ENCODE measurements at places on chromosomes 3 and 15.

DNA sequence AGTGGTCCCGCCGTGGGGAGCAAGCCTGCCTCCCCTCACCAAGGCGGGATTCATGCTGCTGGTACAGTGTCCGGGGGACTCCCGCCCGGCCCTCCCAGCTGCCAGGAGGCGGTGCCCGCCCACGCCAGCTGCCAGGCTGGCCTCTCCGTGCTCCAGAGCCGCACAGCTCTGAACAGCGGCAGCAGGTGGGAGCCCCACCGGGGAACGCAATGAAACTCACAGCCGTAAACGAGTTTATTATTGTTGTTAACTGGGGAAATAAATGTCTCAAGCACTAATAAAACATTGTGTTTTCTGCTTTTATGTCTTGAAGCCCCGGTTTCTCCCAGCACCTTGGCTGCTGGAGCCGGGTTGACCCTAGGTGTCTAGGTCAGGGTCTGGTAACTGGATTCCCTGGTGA, 317.7 kb upstream of the TLE3 start:
- no peak overlapping the region for H3K4me3 ChIP-seq
- H3K36me3 ChIP-seq = no peaks in the 10 kb centered on the region
- peaks cover 11% of the 10 kb centered on the region for H3K4me1 ChIP-seq
- H3K27ac ChIP-seq = no peak overlapping the region

DNA sequence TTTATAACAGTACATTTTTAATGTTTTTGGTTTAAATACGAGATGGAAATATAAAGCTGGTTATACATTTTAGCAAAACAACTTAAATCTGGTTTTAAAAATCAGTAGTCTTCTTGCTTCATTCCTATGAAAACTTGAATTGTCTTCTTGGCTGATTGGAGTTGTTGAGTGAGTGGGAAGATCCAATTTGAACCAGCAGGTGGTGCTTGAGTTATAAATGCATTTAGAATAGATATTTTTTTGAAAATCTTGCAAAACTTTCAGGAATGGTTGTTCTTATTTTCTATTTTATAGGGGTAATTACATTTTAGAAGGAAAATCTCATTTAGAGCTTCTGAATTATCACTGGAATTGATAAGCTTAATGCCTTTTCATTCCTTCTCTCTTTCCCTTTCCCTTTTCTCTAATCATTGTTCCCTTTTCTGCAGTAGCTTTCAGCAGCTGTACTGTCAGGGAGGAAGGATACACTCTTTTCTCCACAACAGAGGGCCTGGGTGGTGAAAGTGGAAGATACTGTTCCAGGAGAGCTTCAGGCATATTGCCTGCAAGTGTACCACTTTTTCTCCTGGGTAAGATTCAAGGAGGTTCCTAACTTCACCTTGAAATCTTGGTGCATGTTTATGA, 335.6 kb downstream of the NLGN1 start:
- DNase-seq = no peak
- no peak overlapping the region for H3K4me3 ChIP-seq
- H3K27me3 ChIP-seq = no peaks in the 10 kb centered on the region
- H3K36me3 ChIP-seq = no peaks in the 10 kb centered on the region
- H3K27ac ChIP-seq = no peak overlapping the region

- H3K4me1 ChIP-seq = peaks cover 26% of the 10 kb centered on the region
- H3K27ac ChIP-seq = peak overlapping the region; percentile 23
- no peaks in the 10 kb centered on the region for H3K27me3 ChIP-seq
- no peak for DNase-seq
- H3K4me3 ChIP-seq = no peak overlapping the region
- H3K36me3 ChIP-seq = peaks cover 7% of the 10 kb centered on the region
Observed at GRCh38 chr3:78737988-78738387, 1029.8 kb downstream of the ROBO1 start.

GRCh38 chr15:88645171-88646087, 6.6 kb downstream of the ISG20 start:
- no peaks in the 10 kb centered on the region for H3K36me3 ChIP-seq
- H3K4me3 ChIP-seq = no peak overlapping the region
- H3K4me1 ChIP-seq = peaks cover 12% of the 10 kb centered on the region
- H3K27ac ChIP-seq = no peak overlapping the region
- DNase-seq = no peak

GRCh38 chr15:71097890-71098289, 17.4 kb upstream of the THSD4 start:
- DNase-seq = no peak
- H3K4me1 ChIP-seq = peaks cover 11% of the 10 kb centered on the region
- no peak overlapping the region for H3K4me3 ChIP-seq
- H3K27ac ChIP-seq = no peak overlapping the region

DNA sequence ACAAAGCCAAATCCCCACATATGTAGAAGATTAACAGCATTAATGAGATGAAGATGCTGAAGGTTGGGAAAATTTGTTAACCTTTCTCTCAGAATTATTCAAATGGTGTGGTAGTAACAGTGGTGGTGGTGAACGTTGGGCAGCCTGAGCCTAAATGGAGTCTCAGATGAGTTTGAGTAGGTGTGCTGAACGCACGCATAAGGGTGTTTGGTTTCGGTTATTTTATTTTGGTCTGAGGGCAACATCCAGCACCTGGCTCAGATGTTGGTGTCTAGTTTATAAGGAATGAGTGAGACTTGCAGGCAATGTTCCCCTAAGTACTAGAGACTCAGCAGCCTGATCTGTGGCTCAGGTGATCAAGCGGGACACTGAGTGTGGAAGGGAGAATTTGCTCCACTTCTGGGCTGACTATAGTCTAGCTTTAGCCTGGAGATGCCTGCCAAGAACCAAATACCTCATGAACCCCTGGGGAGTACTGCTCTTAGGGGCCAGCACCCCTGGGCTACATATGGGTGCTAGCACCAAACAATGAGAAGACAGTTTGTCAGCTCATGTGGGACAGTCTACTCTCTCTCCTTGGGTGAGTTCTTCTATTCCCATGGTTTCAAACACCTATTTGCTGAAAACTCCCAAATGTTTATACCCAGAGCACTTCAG, 39.5 kb upstream of the ATP2C1 start:
- DNase-seq = no peak
- no peak overlapping the region for H3K4me3 ChIP-seq
- H3K27ac ChIP-seq = no peak overlapping the region
- H3K4me1 ChIP-seq = peaks cover 19% of the 10 kb centered on the region

DNA sequence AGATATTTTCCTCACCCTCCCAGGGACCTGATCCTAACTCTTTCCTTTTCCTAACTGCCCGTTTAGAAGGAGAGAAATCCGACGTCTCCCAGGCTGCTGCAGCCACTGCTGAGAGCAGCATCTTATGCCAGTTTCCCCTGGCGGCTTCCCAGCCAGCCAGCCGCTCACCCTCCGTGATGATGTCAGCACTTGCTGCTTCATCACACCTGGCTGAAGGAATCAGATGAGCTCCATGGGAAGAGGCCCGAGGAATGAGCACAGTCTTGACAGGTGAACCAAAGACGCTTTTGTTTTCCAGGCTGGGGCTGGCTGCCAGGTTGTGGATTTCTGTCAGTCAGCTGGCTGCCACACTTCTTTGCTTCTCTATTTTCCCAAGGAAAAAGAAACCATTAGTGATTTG, 445.1 kb upstream of the RBMS3 start:
- H3K4me3 ChIP-seq = no peak overlapping the region
- peaks cover 4% of the 10 kb centered on the region for H3K4me1 ChIP-seq
- no peak overlapping the region for H3K27ac ChIP-seq
- DNase-seq = no peak

DNA sequence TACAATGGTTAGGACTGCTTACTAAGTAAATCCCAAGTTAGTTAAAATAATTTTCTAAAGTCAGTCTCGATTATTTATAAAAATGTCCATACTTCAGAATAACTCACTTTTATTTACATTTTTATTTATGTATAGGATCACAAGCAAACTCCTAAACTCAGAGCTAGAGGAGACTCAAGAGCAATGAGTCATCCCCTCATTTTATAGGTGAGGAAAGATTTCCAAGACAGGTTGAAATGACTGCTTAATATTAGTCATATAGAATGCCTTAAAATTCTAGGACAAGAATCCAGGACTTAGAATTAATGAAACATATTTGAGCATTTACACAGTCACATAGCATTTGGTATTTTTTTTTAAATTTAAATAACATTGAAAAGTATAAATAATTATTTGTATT, 983.8 kb downstream of the SI start:
- H3K27ac ChIP-seq = no peak overlapping the region
- H3K27me3 ChIP-seq = no peaks in the 10 kb centered on the region
- no peak overlapping the region for H3K4me3 ChIP-seq
- H3K4me1 ChIP-seq = no peaks in the 10 kb centered on the region
- no peaks in the 10 kb centered on the region for H3K36me3 ChIP-seq

DNA sequence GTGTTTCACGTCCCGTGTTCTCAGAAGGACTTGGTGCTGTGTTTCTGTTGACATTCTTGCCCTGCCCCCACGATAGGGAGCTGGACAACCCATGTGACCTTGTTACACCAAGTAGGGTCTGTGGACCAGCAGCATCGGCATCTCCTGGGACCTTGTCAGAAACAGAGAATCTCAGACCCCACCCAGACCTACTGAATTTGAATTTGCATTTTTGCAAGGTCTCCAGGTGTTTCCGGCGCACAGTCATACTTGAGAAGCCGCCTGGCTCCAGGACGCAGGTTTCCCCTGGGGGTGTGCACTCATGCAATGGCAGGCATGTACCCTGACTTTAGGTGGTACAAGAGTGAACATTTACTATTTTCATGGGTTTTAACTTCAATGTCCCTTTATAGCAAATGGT, 117.9 kb downstream of the TLE3 start:
- H3K4me3 ChIP-seq = no peak overlapping the region
- no peaks in the 10 kb centered on the region for H3K36me3 ChIP-seq
- peaks cover 73% of the 10 kb centered on the region for H3K27me3 ChIP-seq
- H3K27ac ChIP-seq = no peak overlapping the region

GRCh38 chr3:101253396-101253795, 67.0 kb downstream of the IMPG2 start:
- H3K27ac ChIP-seq = no peak overlapping the region
- DNase-seq = no peak
- peaks cover 19% of the 10 kb centered on the region for H3K4me1 ChIP-seq
- H3K4me3 ChIP-seq = no peak overlapping the region

GRCh38 chr15:89221543-89221942, at the start of gene RLBP1:
Gene RLBP1, minus strand, starts transcription at chr15:89221579. Its CDS starts 2,604 bp downstream, at chr15:89218975.
- H3K27ac ChIP-seq = no peak within 1 kb of the TSS
- DNase-seq = no peak
- no peaks in the 10 kb centered on the region for H3K36me3 ChIP-seq
- no peak within 1 kb of the TSS for H3K4me3 ChIP-seq
- H3K27me3 ChIP-seq = peaks cover 18% of the 10 kb centered on the region
- no peaks in the 10 kb centered on the region for H3K4me1 ChIP-seq

GRCh38 chr15:65343374-65343981, 34.3 kb downstream of the IGDCC3 start:
- H3K27ac ChIP-seq = peak overlapping the region; percentile 1
- H3K27me3 ChIP-seq = no peaks in the 10 kb centered on the region
- H3K4me1 ChIP-seq = peaks cover 60% of the 10 kb centered on the region
- no peaks in the 10 kb centered on the region for H3K36me3 ChIP-seq
- DNase-seq = no peak

- H3K36me3 ChIP-seq = peaks cover 15% of the 10 kb centered on the region
- peak overlapping the region; percentile 93 for H3K27ac ChIP-seq
- H3K4me1 ChIP-seq = peaks cover 59% of the 10 kb centered on the region
- peak overlapping the region; percentile 42 for H3K4me3 ChIP-seq
Observed at GRCh38 chr3:113242096-113242581, 30.8 kb downstream of the BOC start.

Data from mesothelial cell of epicardium (in vitro differentiated cells).